GM19239 (cell line): ENCODE measurements at places on chromosomes 4 and X.

DNA sequence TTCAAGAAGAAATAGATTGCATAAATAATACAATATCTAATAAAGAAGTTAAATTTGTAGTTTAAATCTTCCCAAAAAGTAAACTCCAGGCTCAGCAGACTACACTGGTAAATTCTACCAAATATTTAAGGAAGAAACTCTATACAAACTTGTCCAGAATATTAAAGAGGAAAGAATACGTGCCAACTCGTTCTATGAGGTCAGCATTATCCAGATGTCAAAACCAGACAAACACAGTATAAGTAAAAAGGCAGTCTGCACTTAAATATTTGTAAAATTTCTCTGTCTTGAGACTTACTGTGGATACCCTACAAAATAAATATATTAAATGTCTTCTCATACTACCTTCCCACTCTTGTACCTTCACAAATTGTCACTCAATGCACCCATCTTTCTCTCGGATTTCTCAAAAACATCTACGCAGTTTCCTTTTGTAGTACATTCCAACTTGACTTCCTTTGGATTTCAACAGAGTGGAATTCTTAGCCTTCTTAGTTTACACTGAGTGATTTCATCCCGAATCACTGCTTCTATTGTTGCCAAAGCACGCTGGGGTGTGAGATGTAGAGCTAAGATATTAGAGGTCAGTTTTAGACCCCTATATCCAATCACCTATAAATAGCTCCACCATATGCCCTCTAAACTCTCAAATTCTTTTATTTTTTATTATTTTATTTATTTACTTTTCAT is 71.6 kb upstream of the MAB21L2 start:
- no peak for DNase-seq

- DNase-seq, result no peak
These were observed 205.6 kb upstream of the S100G start for GRCh38 chrX:16444353-16444752.

DNA sequence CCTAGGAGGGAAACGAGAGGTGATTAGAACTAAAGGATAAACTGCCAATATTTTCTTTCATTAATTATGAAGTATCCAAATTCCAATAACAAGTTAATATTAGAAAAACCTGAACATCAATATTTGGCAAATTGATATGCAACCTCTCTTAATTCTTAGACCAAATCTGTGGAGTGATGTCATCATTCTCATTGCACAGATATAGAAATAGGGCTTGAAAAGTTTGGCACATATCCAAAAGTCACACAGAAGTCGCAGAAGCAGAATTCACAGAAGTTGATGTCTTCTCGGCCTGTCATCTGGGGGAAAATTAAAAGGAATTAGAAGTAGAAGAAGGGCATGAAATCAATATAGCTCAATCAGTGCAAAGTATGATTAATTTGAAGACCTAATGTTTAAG is 36.9 kb downstream of the ENPEP start:
- no peak for DNase-seq

DNA sequence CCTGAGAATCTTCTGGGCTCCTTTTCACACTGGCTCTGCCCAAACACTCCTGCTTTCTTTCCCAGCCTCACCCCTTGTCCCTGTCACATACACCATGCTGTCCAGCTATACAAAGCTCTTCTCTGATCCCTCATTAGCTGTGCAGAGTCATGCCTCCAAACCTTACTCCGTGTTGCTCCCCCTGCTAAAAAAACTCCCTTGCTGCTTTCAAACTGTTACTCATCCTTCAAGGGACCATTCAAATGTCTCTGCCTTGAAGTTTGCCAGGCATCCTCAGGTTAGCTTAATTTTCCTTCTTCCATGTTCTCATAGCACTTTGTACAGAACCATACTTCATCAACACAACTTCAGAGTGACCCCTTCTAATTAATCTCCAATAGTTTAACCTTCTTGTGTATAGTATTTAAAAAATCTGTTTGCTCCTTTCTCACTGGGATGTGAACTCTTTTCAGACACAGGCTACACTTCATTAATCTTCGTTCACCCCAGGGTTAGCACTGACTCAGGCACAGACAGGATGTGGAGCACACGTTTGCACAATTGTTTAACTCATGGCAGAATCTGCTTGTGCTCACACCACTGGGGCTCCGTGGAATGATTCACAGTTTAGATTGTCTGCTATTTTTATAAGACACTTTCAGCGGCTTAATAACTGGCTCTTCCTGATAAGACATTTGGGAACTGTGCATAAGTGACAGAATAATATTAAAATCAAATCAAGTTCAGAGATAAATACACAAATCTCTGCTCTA is 21.4 kb upstream of the SEL1L3 start:
- no peak for DNase-seq

- DNase-seq, result no peak
These were observed 95.3 kb downstream of the JADE1 start for GRCh38 chr4:128904821-128905220.

DNA sequence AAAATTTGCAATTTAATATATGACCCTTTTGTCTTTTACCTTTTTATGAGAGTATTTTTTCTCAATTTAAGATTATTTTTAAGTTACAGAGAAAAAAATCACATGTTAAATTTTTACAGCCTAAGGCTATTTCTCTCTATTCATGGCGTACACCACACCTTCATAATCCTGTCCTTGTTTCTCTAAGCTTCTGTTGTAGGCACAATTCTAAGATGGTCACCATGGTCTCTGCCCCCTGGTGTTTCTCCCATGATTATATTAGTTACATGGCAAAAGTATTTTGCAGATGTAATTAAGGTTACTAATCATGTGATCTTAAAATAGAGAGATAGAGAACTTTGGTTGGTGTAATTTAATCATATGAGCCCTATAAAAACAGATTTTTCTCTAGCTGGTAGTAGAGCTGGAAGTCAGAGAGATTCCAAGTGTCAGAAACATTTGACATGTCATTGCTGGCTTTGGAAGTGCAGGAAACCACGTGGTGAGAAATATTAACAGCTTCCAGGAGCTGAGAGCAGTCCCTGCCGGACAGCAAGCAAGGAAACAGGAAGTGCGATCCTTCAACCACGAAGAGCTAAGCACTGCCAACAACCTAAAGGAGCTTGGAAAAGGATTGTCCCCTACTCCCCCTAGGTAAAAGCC is 89.8 kb downstream of the EIF4E start:
- DNase-seq, result no peak

DNA sequence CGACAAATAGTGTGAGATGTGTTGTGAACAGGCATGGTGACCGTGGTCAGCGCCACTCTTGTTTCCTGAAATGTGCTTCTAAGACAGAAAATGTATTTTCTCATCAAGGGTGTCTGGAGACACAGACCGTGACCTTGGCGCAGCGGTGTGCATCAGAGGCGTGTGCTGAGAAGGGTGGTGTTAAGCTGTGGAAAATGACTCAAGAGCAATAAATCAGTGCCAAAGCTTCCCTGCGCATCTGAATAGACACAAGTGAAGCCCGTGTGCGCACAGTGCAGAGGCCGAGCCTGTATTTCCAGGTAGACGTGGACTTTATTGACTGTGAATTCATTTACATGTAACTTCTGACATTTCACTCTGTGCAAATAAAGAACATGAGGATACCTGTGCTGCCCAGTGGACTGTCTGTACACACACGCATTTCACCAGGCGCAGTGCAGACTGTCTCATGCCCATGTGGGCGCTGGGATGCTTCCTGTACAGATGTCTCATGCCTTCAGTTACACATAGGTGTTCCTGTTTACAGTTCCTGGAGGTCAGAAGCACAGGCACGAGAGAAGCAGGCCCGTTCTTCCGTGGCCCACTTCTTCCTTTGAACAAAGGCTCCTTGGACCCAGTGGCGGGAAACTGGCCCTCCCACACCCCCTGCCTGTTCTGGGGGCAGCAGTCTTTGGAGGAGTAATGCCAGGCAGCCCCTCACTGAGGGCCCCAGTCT is 31.9 kb downstream of the NSG1 start:
- no peak for DNase-seq

DNA sequence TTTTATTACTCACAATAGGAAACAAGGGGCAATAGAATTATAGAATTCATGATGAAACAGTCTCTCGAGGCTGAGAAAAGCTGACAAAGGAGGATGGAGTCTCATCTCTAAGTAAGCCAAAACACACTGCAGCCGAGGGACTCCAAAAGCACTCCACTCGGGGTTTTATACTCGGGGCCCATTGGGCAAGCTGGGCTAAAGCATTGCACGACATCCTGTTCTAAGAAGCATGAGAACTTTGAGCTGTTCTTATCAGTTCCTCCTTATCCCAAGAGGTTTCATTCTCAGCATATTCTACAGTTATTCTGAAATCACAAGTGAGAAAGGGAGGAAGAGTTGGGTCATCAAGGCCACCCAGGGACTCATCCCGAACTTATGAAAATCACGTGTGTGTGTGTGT is 1475.5 kb downstream of the PCDH18 start:
- no peak for DNase-seq

DNA sequence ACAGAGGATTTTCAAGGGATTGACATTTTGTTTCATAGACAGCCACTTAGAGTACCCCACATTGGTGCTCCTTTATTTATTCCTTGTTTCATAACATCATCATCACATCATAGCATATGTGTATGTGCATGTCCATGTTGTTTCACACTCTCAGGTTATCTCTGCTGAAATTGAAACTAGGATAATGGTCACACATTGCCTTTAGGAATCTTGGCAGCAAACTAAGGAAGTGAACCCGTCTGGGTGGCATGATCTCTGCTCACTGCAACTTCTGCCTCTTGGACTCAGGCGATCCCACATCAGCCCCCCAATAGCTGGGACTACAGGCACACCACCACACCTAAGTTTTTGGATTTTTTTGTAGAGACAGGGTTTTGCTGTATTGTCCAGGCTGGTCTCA is 234.2 kb upstream of the ANKRD50 start:
- DNase-seq, result no peak

- no peak for DNase-seq
These were observed 309.2 kb upstream of the EMCN start for GRCh38 chr4:100826808-100827548.

DNA sequence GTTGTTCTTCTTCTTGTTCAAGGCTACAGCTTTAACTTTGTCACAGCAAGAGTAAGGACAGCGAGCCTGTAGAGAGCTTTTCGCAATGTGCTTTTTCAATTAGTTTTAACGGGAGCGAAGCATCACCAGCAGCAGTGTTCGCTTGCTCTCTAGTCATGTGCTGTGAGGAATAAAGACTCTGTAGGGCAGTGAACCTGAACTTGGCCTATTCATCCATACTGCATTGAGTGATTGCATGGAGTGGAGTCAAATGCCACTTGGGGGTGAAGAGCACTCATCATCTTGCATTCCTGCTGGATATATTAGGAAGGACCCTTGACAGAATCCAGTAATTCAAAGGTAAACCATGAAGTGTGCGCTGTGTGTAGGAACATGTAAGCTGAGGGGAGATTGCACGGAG is 240.0 kb downstream of the FRMPD4 start:
- DNase-seq, result no peak

DNA sequence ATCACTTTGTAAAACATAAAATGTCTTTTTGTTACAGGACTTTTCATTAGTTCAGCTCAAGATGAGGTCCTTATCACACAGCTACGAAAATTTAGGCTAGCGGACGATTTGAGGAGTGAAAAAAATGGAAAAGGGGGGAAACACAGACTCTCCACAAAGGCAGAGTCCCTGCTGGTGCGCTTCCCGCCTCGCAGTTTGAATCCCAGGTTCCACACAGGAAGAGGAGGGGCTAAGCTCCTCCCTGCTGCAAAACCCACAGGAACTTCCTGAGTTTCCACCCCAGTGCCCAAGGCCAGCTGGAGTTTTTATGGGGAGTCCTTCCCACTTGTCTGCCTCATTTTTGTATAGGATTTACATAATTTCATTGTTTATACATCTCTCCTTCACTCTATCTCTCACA is 11.2 kb downstream of the ADAM29 start:
- no peak for DNase-seq

- DNase-seq, result no peak
These were observed 55.7 kb upstream of the TXK start for GRCh38 chr4:48189731-48190130.

DNA sequence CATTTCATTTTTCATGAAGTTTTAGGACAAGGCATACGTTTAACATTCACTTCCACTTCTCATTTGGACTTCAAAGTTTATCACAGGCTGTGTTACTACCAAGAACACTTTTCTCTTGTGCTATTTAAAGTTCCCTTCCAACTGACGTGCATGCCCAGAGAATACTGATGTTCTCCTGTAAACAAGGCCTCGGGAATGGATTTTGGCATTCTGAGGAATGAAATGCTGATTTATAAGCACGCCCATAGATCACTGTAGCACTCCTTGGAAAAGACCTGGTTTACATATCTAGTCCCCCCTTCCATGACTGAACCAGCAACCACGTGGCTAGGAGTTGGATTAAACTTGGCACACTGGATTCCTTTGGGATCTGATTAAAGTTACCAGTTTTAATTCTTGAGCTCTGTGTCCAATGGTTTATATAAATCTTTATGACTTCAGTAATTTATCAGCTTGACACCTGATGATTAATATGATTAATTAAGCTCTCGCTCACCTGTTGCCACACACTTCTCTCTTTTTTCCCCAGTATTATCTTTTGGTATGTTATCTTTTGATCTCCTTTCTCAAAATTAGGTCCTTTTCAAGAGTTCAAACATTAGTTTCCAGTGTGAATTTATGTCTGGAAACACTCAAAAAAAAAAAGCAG is 122.4 kb upstream of the HAND2 start:
- DNase-seq, result no peak

DNA sequence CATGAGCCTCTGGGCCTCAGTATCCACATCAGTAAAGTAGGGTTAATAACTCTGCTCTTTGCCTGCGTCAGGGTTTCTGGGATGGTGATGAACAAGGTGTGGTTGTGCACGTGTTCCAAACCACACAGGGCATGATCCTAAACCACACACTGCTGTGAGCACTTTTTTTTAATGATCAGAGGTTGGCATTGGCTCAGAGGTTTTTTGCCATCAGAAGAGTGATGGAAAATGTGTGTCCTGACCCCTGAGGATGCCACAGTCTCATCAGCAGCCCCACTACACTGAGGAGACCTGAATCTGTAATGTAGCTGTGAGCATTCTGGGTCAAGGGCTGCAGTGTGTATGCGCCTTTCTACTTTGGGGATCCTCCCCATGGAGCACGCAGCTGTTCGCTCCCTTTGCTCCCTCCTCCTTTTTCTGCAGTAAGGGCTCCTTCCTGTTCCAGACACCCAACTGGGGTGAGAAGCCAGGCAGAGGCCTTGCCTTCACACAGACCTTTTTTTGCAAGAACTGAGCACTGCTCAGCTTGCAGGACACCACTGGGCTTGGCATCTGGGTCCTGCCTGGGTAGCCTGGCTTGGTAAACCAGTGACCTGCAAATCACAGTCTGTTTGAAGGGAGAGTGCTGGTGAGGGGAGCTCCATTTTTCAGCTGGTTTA is 87.5 kb downstream of the MAMLD1 start:
- no peak for DNase-seq

DNA sequence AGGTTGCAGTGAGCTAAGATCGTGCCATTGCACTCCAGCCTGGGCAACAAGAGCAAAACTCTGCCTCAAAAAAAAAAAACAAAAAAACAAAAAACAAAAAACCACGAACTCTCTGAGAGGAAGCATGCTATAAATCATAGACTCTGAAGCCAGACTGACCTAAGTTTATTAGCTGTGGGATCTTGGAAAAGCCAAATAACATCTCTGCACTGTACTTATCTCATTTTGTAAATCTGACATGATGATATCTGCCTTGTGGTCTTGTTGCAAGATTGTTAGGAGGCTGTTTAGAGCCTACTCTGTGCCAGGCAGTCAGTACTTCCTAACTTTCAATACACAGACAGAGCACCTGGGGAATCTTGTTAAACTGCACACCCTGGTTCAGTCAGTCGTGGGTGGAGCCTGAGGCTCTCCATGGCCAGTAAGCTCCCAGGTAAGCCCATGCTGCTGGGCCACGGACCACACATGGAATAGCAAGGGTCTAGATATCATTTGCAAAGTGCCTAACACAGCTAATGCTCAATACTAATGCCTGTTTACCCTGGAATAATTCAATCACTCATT is 107.6 kb upstream of the SMIM10 start:
- no peak for DNase-seq
